ENCODE measurements at places on chromosomes 7 and 10. TPM values are rescaled to one million over a fixed set of nuclear protein-coding genes. Genes with fewer than 3 reads are reported as not detected.
A peak's percentile ranks its signal among the peaks of the same experiment; 100 is the strongest.

- DNase-seq, result no peak
Observed at GRCh38 chr10:132301371-132302330, 6.1 kb downstream of the STK32C start.

- no peak for DNase-seq
Observed at GRCh38 chr10:16297069-16297468, 139.7 kb upstream of the PTER start.

DNA sequence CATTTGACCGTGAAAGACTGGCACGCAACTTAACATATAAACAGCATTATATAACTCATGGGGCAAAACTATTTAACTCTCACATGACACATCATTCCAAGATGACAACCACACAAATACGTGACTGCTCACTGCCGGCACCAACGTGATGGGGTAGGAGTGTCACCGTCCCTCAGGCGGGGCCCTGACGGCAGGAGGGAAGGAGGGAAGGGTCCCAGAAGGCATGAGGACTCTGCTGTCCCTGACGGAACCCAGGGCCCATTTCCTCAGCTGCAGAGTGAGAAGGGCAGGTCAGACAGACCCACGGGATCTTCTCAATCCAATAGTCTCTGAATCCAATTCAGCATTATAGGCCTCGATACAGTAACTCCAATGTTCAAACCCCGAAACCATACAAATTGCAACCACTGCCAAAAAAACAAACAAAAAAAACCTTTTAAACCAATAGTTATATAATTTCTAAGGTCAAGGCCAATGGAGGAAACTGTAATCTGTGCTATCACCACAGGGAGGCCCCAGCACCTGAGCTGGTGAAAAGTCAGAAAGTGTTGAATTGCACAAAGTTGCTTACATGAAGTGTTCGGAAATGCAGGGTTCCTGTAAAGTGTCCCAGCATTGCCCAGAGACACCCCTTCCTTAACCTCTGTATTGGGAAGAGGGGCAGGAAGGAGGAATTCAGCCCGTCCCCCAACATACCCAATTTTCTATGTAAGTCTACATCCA lies 137.4 kb downstream of the TNS3 start:
- DNase-seq, result peak; percentile 47

- DNase-seq, result peak; percentile 70
Observed at GRCh38 chr10:79249186-79250121, 97.8 kb upstream of the PPIF start.

DNA sequence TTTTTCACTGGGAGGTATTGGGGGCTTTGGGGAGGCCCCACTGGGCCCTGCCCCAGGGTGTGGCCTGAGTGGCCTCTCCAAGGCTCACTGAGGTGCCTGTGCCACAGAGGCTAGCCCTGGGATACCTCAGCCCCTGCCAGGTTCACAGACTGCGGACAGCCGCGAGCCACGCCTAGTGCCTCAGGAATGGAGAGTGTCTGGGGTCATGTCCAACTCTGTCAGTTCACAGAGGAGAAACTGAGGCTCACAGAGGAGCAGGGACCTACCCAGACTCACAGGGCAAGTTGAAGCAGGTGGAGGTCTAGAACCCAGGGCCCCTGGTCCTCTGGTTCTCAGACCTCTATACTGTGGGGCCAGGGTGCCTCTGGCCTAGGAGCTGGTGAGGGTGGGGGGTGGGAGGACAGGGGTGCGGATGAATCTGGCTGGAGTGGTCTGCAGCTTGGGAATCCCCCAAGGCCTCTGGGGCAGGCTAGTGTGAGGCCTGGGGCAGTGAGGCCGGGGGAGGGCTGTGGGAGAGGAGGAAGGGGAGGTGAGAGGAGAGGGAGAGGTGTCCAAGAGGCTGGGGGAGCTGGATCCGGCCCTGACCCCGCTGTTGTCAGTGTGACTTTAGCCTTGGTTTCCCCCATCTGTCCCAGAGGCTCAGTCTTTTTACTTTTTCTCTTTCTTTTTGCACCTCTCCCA lies 20.0 kb downstream of the NEURL1 start:
- DNase-seq, result no peak

DNA sequence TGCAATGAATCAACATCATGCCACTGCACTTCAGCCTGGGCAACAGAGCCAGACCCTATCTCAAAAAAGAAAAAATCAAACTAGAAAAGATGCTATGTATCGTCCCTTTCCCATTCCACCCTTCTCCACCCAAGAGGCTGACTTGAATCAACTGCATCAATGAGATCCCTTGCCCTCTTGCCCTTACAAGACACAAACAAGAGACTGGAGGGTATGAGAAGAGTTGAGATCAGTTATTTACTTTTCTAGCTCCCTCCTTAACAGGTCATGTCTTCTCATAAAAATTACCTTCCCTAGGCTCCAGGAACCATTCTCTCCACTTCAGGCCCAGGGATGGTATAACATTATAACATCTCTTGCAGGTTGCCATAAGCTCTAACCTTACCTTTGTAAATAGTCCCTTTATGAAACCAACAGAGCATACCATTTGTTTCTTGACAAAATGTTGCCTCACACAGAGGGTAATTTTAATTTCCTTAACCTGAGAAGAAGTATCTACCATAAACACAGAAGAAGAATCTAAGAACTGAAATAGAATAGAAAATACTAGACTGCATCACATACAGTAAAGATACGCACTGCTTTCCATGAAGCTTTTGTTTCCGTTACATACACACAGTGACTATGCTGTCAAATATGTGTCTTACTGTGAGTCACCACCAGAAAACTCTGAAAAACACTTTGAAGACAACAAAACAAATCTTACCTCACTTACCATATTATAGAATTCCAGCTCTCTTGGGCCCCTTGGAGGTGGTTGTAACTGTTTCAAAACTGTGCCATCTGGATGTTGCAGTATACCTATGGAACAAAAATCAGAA lies 30.5 kb downstream of the IPMK start:
- no peak for DNase-seq

- no peak for DNase-seq
Observed at GRCh38 chr7:124603066-124603465, 162.5 kb downstream of the GPR37 start.

DNA sequence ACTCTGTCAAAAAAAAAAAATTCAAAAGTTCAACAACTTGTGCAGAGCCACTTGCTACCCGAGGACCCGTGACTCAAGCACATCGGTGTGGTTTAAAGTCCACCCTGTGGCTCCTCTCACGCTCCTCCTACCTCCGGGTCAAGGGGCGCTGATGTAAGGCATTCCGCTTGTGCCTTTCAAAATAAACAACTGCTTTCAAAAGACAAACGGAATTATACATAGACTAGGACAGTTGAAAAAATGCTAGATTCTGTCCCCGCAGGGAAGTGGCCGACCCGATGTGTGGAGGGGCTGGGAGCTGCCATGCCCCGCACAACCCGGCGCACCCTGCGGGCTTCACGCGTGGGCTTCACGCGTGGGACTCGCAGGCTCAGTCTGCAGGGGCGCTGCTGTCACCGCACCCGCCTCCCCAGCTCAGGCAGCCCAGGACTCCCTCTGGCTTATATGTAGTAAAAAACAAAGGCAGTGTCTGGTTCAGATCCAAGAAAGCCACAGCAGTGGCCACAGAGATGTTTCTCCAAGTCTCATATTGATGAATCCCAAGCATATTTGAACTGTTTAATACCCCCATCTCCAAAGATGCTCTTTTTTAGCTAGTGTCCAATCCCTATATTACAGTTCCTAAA lies 239.7 kb upstream of the INHBA start:
- DNase-seq, result no peak

The CALML3 gene
- not detected for polyA plus RNA-seq

The PTPRZ1 gene
- not detected for polyA plus RNA-seq

The UCMA gene
- polyA plus RNA-seq, result not detected

GRCh38 chr10:123024540-123024939 lies 15.7 kb downstream of the ACADSB start:
- DNase-seq, result no peak

- no peak for DNase-seq
Observed at GRCh38 chr10:43201545-43202131, 63.4 kb downstream of the CSGALNACT2 start.

DNA sequence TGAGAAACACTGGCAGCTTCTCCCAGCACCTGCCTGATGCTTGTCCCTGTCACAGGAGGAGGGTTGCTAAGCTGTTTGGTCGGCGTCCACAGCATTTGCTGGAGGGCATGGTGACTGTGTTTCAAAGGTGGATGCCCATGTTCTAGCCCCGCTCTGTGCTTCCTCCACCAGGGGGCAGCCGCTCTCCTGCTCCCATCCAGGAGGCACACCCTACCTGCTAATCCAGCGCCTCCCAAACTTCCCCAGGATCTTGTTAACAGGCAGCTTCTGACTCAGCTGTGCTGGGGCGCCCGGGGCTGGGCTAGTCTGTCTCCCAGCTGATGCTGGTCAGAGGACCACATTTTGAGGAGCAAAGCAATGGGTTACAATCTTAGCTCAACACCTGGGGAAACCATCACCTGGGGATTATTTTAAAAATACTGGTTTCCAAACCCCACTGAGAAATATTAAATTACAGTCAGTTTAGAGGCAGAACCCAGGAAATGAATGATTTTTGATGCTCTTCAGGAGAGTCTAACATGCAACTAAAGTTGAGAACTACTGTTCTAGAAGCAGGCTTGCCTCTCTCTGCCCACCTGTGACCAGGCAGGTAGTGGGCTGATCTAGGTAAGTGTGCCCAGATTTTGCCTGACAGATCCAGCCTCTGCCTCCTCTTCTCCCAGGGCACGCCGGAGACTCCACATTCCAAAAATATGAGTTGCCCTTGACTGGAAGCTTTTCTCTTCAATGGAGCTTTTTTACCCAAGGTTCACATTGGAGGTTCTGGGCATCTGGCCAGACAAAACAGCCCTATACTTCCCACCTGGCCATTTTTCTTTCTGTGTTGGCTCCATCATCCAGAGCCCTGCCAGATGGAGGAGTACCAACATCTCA lies 92.7 kb upstream of the GPR26 start:
- DNase-seq, result peak; percentile 37

The ACTL6B gene
- not detected for polyA plus RNA-seq

DNA sequence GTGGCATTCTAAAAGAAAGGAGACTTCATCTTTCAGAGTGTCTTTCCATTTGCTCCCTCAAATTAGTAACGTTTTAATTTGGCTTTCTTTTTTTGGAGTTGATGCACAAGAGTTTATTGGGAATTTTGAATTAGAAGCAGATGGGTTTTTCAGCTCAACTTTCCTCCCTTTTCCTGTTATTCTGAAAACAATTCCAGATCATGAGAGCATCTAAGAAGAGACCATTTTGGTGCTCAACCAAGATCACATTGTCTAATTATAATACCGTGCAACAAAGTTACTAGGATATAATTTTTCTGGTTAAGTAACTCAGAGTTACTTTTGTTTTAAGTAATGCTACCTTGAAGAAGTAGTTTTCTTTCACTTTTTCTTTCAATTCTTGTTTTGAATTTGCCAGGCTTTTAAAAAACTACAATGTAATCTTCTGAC lies 396.6 kb upstream of the KLF6 start:
- DNase-seq, result no peak

- no peak for DNase-seq
Observed at GRCh38 chr7:68015122-68015977, 1018.7 kb downstream of the TYW1 start.

The TDRD1 gene
- polyA plus RNA-seq, result 0.03 TPM

DNA sequence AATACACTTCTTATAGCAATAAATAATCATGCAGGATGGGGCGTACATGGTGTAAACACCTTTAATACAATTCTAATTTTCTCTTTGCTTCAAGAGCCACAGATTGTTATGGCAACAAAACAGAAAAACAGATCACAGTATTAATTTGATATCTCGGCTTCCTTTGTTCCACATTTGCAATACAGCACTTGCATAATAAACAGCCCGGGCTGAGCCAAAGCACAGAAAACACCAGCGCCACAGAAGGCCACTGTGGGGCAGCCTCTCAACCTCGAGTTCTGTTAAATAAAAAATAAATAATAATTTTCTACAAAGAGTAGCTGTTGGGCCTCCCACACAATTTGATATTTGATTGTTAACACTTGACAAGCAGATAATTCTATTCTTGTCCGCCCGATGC lies 255.9 kb downstream of the USP6NL start:
- no peak for DNase-seq

DNA sequence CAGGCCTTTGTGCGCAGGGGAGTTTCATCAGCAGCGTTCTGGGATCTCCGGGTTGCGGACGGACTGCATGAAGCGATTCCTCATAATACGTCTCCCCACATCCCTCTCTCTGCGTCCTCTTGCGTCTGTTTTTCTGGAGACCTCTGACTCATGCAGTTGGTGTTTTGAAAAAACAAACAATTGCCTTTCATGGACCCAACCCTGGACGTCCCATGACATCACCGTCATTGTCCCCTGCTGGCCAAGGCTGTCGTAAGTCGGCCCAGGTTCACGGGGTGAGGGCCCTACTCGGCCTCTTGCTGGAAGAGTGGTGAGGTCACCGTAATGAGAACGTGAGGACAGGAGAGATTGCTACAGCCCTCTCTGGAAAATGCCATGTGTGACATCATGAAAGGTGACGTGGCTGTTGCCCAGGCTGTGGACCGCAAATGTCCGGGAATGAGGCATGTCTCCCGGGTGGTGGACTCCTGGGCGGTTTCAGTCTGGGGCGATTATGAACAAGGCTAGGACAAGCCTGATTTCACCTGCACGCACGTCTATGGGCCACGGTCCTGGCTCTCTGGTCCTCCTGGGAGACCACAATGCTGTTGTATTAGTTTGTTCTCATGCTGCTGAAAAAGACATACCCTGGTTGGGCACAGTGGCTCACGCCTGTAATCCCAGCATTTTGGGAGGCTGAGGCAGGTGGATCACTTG lies 9.8 kb upstream of the MAFK start:
- DNase-seq, result no peak

The WDR11 gene
- 120 TPM for polyA plus RNA-seq

The CAMK2B gene
- polyA plus RNA-seq, result 0.42 TPM

GRCh38 chr10:120428754-120429153 lies 28.3 kb upstream of the PLPP4 start:
- DNase-seq, result no peak

The TPK1 gene
- polyA plus RNA-seq, result 9.6 TPM

DNA sequence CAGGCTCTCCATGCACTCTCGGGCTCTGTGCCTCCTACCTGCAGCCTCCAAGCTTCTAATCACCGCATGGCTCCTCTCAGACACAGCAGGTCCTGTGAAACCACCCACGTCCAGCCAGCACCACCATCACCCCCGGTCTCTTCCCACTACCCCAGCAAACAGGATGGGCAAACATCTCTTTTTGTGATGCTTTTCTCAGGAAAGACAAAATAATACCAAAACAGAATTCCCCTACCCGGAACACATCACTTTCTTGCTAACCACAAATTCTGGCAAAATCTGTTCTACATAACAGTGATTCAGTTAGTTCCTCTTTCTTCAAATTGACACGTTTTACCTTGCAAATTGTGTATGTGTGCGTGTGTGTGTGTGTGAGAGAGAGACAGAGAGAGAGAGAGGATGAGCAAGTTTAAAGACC lies 6.5 kb downstream of the SNX8 start:
- DNase-seq, result peak; percentile 87

DNA sequence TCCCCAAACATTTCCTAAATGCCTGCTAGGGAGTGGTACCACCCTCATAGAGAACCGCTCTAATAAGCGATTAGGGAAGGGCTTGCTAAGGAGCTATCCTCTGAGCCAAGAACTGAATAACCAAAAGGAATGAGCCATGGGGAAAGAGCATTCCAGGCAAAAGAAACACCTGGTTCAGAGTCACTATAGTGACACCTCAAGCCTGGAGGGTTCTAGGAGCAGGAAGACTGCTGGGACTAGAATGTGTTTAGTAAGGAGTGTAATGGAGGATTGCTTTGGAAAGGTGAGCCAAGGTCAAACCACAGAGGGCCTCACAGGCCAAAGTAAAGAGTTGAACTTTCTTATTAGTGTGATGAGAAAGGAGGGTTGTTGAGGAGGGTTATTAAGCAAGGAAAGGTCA lies 38.7 kb upstream of the NRBF2 start:
- no peak for DNase-seq
